ENCODE measurements at places on chromosomes 7 and 10.

GRCh38 chr10:3034616-3035015, 32.7 kb upstream of the PFKP start:
- DNase-seq: no peak

DNA sequence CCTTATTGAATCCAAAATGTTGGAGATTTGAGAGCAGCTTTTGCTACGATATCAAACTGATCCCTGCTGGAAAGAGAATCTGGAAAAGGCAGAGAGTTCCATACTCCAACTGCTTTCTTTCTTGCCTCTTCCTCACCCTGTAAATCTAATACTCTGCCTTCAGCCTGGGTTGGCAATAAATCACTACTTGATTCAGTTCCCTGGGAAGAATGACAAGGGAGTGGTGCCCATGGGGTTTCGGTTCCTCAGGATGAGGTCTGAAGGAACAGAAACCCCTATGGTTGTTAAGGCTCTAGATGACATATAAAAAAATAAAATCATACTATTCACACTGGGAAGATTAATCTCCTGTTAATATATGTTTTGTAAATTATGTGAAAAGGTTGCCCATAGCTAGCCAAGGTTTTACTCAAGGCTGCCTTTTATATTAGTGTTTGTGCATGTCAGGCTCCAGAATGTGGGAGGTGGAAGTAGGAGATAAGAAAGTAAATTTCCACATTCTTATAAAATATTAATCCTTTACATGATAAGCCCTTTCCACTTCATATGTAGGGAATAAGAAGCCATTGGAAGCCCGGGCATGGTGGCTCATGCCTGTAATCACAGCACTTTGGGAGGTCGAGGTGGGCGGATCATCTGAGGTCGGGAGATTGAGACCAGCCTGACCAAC, 106.2 kb upstream of the CACNA2D1 start:
- DNase-seq: no peak

DNA sequence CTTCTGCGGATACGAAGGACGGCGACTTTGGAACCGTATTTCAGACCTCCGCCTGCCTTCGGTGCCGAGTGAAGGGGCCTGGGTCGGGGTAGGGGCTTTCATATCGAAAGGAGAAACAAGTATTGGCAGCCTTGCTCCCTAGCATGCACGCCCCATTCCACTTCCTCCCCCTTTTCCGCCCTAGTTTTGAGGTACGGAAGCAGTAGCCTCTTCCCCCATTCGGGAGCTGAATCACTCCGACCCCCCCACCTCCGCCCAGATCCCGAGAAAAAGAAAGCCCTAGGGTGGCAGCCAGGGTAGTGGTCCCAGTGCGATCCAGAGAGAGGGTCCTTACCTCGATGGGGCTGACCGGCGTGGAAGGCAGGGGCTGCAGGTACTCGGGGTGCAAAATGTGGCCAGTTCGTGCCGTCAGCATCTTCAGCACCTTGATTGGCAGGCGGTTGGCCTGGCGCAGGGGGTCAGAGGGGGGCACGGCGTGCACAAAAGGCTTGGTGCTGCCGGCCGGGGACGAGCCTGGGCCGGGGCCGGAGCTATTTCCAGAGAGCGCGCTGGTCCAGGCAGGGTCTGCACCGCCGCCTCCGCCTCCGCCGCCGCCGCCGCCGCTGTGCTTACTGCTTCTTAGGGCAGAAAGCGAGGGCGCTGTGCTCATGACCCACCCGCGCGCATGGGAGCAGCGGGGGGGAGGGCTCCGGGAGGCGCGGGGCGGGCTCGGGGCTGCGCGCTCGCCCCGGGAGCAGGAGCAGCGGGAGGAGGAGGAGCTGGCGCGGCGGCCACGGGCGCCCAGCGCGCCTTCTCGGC, 594 bp downstream of the ZNF503 start:
- peak; percentile 67 for DNase-seq

- no peak for DNase-seq
Measured at GRCh38 chr10:25901199-25901598, 32.8 kb upstream of the MYO3A start.

GRCh38 chr7:44287488-44288380, 37.7 kb downstream of the CAMK2B start:
- DNase-seq: peak; percentile 17

- no peak for DNase-seq
Measured at GRCh38 chr10:3782146-3782450, 2.9 kb downstream of the KLF6 start.

DNA sequence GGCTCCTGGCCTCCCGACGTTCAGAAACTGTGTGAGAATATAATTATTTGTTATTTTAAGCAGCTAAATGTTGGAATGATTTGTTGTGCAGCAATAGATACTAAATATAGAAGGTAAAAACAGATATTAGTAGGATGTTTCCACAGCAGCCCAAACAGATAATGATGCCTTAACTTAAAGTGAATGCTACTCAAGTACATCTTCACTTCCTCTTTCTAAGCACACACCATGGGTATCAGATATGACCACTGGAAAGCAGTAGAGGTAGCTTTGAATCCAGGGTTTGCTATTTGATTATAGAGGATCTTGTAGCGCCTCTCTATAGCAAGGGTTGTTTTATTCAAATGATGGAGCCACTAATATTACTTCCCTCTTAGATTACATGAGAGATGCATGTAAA, 38.2 kb upstream of the BET1 start:
- no peak for DNase-seq
